ENCODE measurements at places on chromosomes 2 and 18.

DNA sequence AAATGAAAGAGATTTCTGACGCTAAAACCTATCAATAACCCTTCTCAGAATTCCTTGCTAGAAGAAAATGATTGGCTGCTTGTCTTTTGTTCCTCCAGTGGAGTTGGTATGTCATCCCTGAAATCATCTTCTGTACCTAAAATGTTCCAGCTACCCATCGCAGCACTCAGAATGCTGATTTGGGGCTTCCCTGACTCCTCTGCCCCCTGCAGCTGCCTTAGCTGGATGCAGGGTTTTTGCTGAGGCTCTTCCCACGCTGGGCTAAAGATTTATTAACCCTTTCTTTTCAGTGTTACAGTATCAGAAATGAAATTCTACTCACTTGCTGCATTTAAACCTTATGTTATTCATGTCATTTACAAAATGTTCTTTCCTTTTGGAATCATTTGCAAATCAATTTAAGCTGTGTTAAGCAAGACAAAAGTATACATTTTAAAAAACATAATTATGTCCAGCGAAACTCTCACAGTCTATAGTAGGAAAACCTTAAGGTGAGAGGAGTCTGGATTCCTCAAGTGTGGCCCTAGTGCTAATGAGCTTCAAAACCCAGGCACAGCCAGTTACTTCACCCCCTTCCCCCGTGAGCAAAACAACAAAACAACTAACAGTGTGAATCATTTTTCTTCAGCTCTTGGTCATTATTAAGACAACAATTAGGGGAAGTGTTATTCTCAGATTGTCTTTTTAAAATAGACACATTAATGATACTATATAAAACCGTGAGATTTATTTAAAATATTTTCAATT lies 32.8 kb downstream of the PKP4 start:
- DNase-seq = no peak

- no peak for DNase-seq
Measured at GRCh38 chr2:174780191-174780840, 16.0 kb upstream of the CHRNA1 start.

DNA sequence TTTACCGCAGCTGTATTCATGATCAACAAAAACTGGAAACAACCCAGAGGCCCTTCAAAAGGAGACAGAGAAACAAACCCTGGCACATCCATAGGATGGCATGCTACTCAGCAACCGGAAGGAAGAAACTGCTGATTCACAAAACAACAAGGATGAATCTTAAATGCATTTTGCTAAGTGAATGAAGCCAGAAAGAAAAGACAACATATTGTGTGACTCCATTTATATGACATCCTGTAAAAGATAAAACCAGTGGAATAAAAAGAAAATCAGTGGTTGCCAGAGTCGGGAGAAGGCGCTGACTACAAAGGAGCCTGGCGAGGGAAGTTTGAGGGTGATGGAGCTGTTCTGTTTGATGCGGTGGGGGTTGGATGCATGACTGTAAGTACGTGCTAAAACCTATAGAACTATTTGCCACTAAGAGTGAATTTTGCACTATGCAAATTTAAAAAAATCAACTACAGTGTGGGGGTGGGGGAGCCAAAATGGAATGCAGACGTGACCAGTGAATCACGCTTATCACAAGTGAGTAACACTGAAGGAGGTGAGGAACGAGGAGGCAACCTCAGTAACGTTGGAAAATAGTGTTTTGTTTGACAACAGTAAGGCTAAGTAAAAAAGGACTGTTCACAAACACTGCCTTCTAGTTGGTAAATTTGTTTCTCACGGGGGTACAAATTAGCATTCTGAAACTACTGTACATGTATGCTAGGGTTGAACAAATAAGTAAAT lies 108.9 kb downstream of the INHBB start:
- DNase-seq = no peak

DNA sequence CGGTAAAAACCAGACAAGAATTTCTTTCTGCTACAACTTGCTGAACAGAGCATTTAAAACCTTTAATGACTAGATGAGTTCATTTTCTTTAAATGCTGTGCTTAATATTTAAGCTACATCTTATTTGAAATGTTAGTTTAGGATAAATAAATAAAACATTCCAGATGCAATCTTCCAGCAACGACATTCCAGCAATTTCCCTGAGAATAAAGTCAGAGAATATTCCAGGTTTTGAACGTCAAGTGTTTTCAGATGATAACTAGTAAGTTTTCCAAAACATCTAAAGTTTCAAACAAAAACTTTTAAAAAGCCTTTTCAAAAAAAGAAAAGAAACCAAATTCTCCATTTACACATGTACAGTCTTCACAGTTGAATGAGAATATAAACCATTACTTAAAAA lies 104.8 kb downstream of the PPP1R1C start:
- no peak for DNase-seq

GRCh38 chr18:63683152-63683551 lies 19.6 kb upstream of the SERPINB11 start:
- no peak for DNase-seq

- DNase-seq = no peak
Measured at GRCh38 chr2:176834226-176834625, 378.4 kb upstream of the HNRNPA3 start.

DNA sequence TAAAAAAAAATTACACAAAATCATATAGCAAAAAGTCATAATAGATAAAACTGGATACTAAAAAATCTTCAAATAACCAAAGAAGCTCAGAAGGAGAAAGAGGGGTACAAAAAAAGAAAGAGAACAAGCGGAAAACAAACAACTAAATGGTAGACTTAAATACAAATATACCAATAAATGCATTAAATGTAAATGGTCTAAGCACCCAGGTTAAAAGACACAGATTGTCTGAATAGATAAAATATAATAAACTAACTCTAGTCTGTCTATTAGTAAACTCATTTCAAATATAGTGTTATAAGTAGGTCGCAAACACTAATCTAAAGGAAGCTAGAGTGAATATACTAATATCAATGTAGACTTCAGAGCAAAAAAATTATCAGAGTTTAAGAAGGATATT lies 357.4 kb downstream of the METTL4 start:
- no peak for DNase-seq

DNA sequence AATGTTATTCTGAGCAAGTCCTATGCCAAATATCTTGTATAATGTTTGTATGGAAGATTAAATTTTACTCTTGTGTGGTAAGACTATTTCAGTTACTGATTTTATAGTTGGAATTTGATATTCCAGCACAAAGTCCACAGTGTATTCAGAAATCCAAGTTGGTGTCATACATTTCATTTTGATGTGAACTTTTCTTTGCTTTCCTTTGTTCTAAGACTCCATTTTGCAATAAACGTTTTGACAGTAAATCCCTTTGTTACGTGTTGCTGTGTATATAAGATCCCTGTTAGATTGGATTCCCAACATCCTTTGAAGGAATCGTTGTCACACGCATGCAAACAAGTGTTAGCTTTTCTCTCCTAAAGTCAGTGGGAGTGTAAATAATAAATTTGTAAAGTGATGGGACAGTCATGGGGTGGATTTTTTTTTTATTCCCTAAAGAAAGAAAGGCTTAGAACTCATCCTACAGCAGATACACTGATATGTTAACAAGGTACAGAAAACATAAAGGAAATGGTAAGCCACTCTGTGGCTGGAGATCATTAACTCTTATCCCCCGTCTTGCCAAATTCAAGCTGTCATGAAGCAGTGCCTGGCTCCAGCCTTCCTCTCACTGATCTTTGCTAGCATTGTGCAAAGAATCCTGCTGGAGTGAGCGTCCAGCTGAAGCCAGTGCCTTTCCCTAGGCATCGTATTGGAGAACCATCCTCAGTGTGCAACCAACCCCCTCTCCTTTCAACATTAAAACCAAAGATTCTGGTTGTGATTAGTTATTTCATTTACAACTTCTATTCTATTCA lies 127.6 kb upstream of the CDCA7 start:
- DNase-seq = no peak

GRCh38 chr18:13218368-13218991 lies at the start of gene LDLRAD4:
LDLRAD4 (plus strand) TSS chr18:13218760.
- DNase-seq = no peak

DNA sequence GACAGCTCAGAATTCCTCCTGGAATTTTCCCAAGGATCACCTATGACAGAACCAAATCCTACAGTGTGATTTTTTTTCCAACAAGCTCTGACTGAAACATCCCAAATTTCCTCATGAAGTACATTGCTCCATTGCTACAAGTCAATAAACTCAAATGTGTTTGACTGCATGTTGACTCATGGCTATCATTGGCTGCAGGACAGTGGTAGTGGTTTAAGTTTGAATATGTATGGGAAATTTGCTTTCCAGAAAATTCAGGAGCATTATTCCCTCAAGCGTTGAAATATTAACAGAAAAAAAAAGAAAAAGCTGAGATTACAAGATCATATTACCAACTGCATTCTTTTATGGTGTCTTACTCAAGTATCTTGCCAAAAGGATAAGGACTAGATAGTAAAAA lies 402.8 kb upstream of the DSEL start:
- DNase-seq = no peak

DNA sequence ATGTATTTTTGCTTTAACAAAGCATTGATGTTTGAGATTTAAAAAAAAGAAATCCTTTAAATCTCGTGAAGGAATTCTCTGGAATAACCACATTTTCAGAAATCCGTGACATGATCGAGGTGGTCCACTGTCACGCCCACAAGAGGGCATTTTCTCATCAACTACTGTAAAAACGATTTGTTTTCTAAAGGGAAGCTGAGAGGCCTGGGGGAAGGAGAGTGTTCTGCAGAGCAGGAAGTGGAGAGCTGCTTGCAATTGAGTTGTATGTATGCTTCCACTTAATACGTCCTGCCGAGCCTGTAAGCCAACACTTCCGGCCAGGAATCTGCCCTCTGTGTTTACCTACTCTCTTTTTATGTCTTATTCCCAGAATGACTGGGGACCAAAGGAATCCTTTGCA lies 19.4 kb downstream of the KLHL29 start:
- peak; percentile 62 for DNase-seq

DNA sequence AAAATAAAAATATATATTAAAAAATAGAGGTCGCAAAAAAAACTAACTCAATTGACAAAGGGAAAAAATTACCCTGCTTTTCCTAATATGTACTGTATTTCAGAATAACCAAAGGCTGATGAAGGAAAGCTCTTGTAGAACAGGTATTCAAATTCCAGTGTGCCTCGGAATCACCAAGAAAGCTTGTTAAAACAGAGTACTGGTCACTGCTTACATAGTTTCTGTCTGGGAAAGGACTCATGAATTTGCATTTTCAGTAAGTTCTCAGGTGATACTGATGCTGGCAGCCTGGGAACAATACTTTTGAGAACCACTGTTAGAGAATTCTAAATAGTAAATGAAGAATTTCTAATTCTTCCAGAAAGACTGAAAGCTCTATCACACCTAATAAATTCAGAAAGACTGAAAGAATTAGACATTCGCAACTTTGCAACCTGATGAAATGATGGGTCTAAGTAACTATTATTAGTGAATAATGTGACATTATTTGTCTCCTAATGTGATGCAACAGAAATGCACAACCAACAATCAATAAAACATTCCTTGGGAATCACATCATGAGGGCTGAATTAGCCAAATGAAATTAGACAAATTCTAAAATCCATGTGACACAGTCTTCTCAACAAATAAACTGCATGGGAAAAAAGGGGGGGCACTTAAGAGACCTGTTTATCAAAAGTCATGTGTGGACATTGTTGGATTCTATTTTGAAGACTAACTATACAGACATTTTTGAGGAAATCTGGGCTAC lies 21.9 kb downstream of the RPRD1A start:
- DNase-seq = no peak

GRCh38 chr18:52504589-52504988 lies 164.6 kb downstream of the DCC start:
- no peak for DNase-seq
